ENCODE measurements at places on chromosomes 12 and 14. TPM values are rescaled to one million over a fixed set of nuclear protein-coding genes. Genes with fewer than 3 reads are reported as not detected.

DYRK2 gene
- 31.5 TPM for total RNA-seq

MNAT1 gene
- 166 TPM for total RNA-seq

FAM90A1 gene
- total RNA-seq, result not detected

PTMS gene
- 7.3 TPM for total RNA-seq

HRK gene
- total RNA-seq, result 1.2 TPM

CCDC175 gene
- not detected for total RNA-seq

ATF7 gene
- total RNA-seq, result 14.8 TPM

KRT71 gene
- total RNA-seq, result not detected

DNA sequence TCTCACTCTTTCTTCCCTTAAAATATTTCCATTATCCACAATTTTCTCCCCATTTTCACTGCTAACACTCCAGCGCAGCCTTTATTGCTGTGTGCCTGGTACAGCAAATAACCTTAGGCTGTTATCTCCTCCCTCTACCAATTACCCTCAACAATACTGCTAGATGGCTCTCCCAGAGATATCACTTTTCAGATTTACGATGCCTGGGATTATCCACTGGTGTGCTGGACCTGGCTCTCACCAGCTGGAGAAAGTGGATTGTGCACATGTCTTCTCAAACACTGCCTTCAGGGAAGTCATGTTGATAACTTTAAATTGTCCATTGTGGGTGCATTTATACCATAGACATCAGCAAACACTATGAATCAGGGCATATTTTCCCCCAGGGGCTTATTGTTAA is 101.9 kb upstream of the ADAMTS20 start:
- no peak for DNase-seq

DNA sequence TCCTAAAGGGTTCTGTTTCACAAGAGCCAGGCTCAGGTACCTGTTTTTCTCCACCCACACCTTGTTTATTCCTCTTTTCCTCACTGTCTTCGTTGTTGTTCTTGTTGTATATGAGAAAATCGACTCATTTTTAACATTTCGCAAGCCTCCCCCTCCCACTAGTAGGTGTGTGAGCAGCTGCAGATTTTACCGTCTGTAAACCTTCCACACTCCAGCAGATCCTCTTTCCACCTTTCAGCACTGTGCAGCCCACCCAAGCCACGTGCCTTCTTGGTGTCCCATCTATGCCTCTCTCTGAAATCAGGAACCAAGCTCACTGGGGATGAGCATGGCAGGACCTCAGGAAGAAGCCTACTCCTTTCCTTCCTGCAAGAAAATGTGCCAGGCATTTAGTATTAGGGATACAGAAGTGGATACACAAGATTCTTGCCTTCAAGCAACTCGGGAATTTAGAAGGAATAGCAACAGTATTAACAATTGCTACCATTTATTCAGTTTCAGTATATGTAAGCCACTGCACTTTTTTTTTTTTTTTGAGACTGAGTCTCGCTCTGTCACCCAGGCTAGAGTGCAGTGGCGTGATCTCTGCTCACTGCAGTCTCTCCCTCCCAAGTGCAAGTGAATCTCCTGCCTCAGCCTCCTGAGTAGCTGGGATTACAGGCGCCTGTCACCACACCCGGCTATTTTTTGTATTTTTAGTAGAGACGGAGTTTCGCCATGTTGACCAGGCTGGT is 113.6 kb downstream of the CHST11 start:
- no peak for DNase-seq

DNA sequence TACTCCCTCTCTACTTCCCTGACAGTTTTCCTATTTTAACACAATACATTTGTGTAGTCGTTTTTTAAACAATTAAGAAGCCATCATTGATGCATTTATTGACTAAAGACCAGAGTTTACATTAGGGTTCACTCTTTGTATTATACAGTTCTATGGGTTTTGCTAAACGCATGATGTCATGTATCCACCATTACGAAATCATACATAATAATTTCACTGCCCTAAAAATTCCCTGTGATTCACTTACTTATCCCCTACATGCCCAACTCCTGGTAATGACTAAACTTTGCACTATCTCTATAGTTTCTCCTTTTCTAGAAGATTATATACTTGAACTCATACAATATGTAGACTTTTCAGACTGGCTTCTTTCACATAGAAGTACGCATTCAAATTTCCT is 1016.5 kb upstream of the FOXG1 start:
- DNase-seq, result no peak

GRCh38 chr12:123726962-123727361 is 14.8 kb downstream of the ATP6V0A2 start:
- no peak for DNase-seq

DNA sequence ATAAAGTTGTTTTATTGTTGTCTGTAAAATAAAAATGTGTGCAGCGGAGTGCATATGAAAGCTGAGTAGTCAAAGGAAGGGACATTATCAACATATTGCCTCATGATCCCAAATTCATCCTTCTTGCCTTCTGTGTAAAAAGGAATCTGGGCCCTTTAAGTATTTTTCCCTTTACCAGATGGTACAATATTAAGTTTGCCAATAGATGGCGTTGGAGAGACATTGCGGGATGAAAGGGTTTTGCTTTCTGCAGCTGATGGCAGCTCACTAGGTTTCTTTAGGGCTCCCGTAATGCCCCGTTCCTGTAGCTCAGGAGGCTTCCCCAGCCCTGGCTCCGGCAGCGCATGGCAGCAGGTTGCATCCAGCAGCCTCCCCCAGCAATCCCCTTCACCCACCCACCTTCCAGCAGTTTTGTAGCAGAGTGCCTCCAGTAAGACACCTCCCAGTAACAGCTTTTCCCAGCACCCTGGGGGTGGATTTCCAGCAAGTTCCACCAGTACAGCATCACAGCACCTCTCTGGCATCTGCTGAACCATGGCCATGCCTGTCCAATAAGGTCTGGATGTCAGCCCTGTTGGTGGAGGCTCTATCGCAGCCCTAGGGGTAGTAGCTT is 354.4 kb downstream of the MED13L start:
- peak; percentile 63 for DNase-seq

DNA sequence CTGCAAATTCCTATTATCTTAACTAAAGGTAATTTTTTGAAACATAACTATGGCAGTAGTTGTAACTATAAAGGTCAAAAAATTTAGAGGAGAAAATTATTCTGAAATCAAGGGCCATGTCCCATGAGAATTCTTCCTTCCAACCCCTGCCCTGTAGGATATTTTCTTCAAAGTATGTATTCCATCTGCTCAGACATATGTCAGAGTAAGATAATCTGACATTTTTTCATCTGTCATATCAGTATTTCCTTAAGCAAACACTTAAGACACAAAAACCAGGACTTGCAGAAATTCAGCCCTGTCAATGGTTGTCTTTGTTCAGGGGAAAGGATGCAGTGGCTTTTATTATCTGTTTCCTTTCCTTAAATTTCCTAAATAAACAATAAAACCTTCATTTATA is 36.3 kb downstream of the ACSS3 start:
- no peak for DNase-seq

DNA sequence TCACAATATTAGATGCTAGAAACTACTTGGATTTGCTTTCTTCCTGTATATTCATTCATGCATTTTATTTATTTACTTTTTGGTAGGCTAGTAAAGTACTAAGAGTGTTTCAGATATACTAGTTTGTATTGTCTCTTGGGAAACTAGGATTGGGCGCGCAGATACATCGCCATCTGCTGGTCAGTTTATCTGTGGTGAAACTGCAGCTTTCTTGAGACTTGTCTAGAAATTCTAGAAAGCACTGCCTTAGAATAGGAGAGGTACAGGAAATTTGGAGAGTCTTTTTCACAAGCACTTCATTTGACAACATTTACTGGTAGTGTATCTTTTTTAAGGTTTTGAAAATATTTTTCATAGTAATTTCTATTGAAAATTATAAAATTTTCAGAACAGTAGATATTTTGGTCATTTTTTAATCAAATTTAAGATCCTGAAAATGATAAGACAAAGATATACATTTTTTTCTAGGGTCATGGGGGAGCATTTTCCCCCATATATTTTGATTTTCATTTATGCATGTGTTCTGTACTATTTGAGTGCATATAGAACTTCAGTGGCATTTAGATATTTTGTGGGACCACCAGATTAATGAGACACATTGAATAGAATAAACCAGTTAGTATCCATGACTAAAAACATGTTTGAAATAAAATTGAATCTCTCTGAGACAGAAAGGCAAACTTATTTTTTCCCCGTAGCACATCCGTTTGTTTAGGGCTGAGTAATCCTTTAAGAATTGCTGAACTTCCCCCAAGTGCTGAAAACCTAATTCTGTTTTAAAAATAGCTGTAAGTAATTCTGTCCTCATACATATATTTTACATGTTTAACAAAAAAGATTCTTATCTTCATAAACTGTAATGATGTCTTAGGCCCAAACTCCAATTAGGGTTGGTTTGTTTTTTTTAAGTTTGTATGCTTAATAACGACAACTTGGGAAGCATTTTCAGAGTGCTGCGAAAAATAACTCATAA is 44.5 kb downstream of the SLC38A6 start:
- peak; percentile 96 for DNase-seq

DNA sequence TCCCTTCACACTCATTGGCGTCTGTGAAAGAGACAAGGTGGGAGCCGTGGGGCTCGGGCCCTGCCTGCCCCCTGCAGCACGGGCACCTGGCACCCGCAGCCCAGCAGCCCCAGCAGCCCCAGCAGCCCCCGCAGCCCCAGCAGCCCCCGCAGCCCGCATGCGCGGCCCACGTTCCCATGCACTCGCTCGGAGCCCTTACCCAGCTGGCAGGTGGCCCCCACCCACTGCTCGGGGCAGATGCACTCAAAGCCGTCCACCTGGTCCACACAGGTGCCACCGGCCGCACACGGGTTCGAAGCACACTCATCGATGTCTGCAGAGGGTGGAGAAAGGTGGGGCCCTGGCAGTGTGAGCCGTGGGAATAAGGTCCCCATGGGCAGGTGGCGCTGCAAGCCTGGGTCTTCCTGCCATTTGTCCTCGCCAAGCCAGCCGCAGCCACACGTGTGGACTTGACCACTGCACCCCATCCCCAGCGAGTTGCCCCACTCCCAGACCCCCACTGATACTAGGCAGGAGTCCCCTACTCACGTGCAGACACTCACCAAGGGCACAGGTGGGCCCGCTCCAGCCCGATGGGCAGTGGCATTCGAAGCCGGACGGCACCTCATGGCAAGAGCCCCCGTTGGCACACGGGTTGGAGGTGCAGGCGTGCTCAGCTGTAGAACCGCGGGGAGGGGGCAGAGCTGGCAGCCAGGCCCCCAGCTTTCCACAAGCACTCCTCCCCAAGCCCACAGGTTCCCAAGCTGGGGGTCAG is 17.3 kb downstream of the JAG2 start:
- no peak for DNase-seq

DNA sequence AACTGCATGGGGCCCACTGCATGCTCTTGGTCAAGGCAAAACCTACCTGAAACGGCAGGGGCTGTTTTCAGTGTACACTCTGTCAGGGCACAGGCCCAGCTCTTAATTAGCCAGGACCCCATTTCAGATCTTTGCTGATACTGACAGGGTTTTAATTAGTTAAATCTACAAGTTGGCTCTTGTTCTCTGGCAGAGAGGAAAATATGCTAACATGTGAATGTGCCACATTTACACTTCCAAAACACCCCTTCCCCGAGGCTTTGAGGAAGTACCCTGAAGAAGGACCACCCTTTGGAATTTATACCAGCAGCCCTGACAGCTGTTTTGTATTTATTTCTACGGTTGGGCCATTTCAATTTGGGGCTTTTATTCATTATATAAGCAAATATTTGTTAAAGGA is 66.3 kb downstream of the OTX2 start:
- no peak for DNase-seq

DNA sequence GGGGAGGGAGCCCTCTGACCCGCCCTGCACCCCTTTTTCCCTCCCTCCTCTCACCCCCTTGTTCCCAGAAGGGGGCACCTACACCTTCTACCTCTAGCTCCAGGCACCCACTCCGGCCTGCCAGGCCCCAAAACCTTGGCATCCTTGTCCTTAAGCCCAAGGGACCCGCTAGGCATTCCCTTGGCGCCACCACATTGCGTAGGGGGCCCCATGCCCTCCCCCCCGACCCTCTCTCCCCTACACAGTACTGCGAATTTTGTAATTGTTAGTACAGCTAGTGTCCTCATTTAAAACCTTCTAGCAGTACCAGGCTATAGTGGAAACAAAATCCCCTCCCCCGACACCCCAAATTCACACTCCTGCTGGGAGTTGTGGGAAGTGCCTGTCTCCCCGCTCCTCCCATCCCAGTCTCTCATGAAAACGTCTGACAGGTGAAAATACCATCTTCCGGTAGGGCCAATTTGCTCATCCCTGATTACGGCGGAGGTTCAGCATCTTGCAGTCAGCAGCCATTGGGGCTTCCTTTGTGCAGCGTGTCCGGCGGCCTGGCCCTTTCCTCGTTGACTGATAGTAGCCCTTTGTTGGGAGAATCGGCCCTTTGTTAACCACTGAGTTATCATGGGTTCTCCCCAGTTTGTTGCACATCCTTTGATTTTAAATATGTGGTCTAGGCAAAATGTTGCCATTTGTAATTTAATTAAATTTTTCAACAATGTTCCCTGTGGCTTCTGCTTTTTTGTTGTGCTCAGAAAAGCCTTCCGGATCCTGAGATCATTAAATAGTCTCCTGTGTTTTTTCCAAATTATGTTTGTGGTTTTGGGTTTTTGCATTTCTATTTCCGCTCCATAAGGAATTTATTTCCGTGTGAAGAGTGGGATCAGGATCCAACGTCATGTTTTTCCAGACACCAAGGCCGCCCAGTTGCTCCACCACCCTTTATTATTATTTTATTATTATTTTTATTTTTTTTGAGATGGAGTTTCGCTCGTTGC is 7.9 kb upstream of the CEP170B start:
- no peak for DNase-seq

DNA sequence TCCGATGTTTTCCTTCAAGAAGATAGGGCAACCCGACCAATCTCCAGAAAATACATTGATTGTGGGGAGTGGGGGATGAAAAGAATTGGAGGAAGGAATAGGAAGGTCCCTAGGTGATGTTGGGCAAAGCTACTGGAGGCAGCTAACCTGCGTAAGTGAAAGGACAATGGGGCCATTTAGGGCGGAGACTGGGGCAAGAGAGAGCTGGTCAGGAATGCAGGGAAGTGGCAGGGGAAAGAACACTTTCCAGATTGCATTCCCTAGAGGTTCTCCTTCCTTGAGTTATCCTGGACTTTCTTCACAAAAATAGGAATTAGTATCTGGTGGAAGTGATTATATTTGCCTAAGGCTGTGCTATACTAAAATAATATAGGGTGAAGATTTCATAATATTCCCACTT is 151.8 kb upstream of the HMGA2 start:
- DNase-seq, result peak; percentile 16

DNA sequence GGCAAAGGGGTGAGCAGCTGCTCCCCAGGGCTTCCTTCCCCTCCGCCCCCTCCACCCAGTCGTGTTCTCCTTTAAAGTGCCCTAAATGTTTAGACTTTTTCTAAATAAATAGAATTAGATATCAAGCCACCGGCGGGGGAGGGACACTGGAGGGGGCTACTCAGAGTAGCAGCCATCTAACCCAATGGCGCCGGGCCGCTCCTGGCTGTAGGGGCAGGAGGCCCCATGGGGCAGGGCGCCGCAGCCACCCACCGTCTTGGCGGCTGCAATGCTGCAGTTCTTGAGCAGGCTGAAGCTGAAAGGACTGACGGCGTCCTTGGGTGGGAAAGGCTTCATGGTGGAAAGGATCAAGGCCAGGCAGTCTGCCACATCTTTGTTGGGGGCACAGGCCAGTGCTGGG is 13.1 kb downstream of the SLC39A5 start:
- no peak for DNase-seq
